ENCODE measurements at places on chromosomes 13 and 19.

DNA sequence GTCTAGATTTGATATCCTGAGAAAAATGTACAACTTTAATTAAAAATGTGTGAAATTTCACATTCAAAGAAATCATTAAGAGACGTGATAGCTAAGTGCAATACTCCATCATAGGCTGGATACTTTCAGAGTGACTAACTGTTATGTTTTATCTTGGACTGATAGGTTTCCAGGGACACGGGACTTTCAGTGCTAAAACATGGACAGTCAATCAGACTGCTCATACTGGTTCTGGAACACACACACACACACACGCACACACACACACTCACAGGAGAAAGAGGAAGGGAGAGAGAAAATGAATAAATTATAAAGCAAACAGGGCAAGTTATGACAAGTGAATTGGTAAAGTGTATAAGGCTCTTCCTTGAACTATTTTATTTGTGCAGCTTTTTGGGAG lies 955.9 kb downstream of the SLITRK5 start:
- DNase-seq, result no peak

- DNase-seq, result no peak
Measured at GRCh38 chr13:95444006-95444730, 108.4 kb upstream of the CLDN10 start.

DNA sequence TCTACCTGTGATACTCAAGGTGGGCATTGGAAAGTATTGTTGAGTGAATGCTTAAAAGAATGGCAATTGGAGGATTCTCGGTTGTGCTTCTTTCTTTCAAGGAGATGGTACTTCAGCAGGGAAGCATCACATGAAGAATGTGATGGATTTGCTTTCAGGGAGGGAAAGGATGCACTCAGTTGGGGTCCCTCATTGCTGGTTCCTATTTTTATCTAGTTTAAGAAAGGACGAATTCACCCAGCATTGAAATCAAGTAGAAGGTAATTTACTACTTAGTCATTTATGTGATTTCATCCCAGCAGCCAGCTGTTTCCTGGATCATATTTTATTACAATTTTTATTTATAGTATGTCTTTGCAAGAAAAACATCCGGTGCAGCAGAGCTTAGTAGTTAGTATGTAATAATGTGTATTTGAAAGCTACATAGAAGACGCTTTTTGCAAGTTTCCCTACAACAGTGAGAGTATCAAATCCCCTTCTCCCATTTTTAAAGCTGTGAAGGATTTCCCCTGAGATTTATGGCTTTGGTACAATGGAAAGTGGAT lies 417.9 kb downstream of the GPC5 start:
- no peak for DNase-seq

GRCh38 chr13:87810391-87810801 lies 139.2 kb downstream of the SLITRK5 start:
- no peak for DNase-seq

DNA sequence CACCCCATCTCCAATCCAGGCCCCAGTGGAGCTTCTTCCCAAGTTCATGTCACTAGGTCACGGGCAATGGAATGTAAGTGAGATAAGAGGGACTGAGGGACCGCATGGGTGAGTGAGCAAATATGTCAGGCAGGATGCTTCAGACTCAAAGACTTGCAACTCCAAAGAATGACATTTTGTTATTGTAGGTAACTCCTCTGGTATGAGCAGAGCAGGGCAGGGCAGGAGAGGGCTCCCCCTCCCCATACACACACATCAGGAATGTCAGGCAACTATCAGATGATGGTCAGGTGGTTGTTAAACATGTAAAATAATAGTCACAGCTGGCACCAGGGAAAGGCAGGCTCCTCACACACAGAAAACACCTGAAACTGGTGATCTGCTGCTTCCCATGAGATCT lies 10.6 kb downstream of the ERVV-2 start:
- DNase-seq, result no peak
